Frontal cortex (tissue), 4 donors: ENCODE measurements at places on chromosomes 5 and 9. TPM values are rescaled to one million over a fixed set of nuclear protein-coding genes. Genes with fewer than 3 reads are reported as not detected.

Gene AGPAT2
- 1.2 TPM for total RNA-seq

Gene NEUROG1
- 0.41 TPM for total RNA-seq

Gene NREP
- total RNA-seq, result 536 TPM

Gene SARDH
- total RNA-seq, result 1.6 TPM

Gene TEX48
- total RNA-seq, result not detected

Gene PRRX2
- not detected for total RNA-seq

Gene C5orf52
- not detected for total RNA-seq

DNA sequence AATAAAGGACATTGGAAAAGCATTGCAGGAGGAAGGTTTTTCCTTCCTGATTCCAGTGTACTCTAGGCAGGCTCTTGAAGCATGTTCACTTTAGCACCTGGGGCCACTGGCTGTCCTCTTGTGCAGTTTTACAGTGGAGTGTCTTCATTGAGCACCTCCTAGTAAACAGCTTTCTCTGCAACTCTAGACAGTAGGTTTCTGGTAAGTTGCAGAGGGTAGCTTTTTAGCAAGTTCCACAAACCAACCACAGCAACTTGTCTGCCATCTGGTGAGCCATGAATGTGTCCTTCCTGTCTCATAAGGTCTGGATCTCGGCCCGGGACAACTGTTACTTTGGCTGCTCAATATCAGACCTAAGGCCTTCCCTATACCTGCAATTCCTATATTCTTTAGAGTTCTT, 488.0 kb downstream of the MAN2A1 start:
- no peak for DNase-seq

- DNase-seq, result no peak
These were observed 203.0 kb downstream of the MED10 start for GRCh38 chr5:6175172-6175854.

GRCh38 chr5:118533156-118533555, 455.2 kb downstream of the DTWD2 start:
- no peak for DNase-seq

DNA sequence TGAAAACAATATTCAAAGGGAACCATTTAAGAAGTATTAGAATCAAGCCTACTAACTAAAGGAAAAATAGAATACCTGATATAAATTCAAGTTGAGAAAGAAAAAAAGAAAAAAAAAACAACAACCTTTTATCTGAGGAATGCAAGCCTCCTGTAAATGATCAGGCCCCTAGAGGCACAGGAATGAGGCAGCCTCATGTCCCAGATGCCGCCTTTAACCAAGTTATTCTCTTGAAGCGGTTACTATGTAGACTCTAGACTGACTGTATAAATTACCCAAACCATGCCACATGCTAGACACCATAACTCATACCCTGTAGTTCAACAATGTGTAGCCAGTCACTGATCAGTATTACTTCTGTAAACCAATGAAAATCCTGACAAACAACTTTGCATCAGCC, 929.6 kb downstream of the TAF11L14 start:
- DNase-seq, result no peak

DNA sequence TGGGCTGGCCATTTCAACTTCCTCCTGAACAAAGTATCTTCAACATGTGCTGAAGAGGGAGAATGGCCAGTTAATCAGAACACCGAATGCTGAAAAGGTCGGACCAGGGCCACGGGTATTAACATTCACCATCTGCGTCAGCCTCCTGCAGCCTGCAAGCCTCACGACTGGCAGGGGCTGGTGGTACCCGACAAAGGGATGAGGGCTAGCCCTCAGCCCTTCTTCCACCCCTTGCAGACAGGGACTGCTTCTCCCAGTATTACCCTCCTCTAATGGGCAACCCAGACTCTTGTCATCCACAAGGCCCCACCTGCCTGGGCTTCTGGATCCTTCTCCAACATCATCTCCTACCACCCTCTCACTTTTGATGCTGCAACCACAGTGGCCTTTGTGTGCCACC, 246.6 kb downstream of the FSTL4 start:
- no peak for DNase-seq

DNA sequence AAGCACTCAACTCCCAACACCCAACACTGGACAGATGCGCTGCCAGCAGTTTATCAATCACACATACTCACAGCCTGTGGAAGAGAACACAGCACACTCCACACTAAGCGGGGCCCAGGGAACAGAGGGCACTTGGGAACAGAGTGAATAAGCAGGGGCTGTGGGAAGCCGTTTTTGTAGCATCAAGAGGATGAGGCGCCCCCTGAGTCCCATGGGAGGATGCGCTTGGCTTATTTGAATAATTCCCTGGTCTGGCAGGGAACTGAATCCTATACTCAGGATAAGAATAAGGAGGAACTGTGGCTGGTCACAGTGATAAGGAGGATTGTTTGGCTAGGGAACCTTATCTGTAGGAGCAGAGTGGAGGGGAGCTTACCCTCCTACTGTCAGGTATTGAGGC, 96.1 kb upstream of the DNAH5 start:
- no peak for DNase-seq

- no peak for DNase-seq
These were observed 28.2 kb upstream of the HSPA9 start for GRCh38 chr5:138603249-138603920.

DNA sequence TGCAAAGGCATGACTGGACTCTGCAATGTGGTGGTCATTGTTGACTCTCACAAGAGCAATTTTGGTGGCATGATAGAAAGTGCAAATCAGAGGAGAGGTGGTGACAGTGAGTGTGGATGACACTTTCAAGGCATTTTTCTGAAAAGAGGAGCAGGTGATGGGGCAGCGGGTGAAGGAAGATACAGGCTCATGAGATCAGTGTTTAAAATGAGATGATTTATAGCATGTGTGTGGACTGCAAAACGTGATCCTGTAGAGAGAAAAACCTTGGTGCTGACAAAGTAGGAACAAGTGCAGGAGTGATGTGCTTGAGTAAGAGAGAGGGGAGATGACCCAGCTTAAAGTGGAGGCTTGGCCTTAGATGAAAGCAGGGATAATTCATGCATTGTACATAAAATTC, 171.2 kb upstream of the PPP2R2B start:
- DNase-seq, result no peak

DNA sequence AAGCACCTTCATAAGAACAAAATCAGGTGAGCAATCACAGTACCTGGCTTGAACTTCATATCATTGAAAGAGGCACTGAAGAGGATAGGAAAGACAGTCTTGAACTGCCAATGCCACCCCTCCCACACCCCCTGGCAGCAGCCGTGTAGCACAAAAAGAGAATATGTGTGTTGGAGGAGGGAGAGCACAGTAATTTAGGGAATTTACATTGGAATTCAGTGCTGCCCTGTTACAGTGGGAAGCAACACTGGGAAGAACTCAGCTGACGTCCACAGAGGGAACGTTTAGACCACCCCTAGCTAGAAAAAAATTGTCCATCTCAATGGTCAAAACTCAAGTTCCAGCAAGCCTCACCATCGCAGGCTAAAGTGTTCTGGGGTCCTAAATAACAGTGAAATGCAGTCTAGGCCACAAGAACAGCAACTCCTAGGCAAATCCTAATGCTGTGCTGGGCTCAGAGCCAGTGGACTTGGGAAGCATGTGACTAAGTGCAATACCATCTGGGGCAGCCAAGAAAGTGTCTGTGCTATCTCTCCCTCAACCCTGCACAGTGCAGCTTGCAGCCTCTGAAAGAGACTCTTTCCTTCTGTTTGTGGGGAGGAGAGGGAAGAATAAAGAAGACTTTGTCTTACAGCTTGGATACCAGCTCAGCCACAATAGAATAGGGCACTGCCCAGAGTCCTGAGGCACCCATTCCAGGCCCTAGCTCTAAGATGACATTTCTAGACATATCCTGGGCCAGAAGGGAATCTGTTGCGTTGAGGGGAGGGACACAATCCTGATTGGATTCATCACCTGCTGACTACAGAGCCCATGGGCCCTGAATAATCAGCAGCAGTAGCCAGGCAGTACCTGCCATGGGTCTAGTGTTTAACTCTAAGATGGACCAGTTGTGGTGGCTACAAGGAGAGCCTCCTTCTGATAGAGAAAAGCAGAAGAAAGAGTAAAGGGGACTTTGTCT, 62.1 kb upstream of the VLDLR start:
- no peak for DNase-seq

- DNase-seq, result no peak
These were observed 43.4 kb downstream of the PPARGC1B start for GRCh38 chr5:149773291-149774095.

- DNase-seq, result no peak
These were observed 105.3 kb downstream of the VAV2 start for GRCh38 chr9:133886563-133887501.

DNA sequence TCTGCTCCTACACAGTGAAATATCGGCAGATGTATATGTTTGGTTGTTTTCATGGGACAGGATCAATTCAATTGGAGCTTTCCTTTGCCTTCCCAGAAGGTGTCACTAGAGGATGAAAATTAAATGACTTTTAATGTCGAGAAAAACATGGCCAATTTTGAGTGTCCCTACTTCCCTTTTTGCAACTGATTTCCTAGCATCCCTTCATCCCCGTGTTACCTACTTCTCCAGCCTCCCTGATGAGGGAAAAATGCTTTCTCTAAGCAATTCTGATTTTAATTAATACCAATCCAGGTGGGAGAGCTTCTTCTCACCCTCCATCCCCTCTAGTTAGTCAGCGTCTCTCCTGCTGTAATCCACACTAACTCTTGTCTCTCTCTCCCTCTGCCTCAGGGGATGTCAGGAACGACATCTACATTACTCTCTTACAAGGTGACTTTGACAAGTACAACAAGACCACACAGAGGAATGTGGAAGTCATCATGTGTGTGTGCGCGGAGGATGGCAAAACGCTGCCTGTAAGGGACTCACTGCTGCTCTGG, 64.9 kb downstream of the DOCK2 start:
- peak; percentile 27 for DNase-seq

DNA sequence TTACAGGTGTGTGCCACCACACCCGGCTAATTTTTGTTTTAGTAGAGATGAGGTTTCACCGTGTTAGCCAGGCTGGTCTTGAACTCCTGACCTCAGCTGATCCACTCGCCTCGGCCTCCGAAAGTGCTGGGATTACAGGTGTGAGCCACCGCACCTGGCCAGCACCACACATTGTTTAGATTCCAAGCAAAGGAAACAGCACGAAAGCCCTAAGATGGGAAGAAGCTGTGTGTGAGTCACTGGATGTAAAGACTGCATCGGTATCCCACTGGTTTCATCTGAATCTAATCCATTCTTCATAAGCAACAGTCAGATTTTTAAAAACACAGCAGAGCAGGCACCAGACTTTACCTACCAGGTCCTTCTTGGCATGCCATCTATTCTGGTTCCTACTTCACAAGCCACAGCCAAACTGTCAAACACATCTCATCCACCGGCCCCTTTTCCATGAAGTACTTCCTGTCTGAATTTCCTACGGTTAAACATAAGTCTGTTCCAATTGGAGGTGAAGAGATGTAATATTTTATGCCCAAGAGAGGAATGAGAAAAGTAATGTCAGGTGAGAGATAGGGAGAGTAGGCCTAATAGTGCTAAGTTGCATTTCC, 17.4 kb downstream of the UBTD2 start:
- DNase-seq, result no peak

GRCh38 chr9:15499139-15499538, 11.6 kb downstream of the PSIP1 start:
- DNase-seq, result no peak

DNA sequence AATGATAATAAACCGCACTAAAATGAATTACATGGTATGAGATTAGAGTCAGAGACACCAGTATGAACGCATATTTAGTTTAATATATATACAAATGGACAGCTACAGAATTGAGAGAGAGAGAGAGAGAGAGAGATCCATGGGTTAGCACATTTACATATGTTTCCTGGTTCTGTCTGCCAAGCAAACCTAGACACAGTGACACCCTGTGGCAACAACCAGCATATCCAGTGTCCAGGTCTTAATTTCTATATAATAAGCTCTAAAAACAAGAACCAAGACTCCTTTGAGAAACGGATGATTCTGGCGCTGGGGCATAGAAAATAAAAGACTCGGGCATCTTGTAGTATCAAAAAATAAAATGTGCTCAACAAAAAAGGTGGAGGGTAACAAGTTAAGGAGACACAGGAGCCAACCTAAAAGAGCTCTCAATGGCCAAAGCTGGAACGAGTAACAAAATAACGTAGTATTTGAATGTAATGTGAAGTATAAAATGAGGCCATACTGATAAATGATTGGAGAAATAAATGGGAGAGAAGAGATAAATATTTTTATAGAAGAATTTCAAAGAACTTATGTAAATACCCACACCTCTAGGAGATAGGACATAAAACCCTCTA, 84.5 kb downstream of the RFX3 start:
- no peak for DNase-seq

DNA sequence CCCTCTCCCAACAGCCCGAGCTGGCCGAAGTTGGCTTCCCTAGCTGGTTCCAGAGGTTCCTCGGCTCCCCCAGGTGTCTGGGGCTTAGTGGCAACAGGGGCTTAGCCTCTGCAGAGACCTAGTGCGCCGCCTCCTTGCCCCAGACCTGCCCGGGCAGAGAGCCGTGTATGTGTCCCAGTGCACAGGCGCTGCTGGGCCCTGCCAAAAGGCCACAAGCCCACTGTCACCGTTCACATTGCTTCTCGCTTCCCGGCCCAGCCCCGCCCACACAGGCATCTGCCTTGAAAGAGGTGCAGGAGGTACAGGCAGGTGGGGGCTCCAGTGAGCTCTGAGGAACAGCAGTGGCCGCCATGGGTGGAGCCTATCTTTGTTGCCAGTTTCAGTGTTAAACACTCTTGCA, 2.5 kb upstream of the CACFD1 start:
- no peak for DNase-seq
